ENCODE measurements at places on chromosomes 5 and 9.

GRCh38 chr5:149037817-149038216, 25.0 kb downstream of the SH3TC2 start:
- no peak for DNase-seq

GRCh38 chr5:152623951-152624350, 218.9 kb upstream of the NMUR2 start:
- DNase-seq = no peak

- DNase-seq = no peak
Observed at GRCh38 chr5:155746367-155747038, 580.5 kb upstream of the SGCD start.

GRCh38 chr9:13952906-13953305, 361.0 kb downstream of the NFIB start:
- DNase-seq = no peak
